ENCODE measurements at places on chromosomes 12 and 14. TPM values are rescaled to one million over a fixed set of nuclear protein-coding genes. Genes with fewer than 3 reads are reported as not detected.

The LTB4R2 gene
- 5.9 TPM for polyA plus RNA-seq

The OR6C2 gene
- polyA plus RNA-seq: not detected

The KCNA5 gene
- 0.98 TPM for polyA plus RNA-seq

The SLC38A4 gene
- polyA plus RNA-seq: 5.0 TPM

GRCh38 chr14:95663226-95663797 is 22.9 kb upstream of the TCL1B start:
- DNase-seq: no peak

DNA sequence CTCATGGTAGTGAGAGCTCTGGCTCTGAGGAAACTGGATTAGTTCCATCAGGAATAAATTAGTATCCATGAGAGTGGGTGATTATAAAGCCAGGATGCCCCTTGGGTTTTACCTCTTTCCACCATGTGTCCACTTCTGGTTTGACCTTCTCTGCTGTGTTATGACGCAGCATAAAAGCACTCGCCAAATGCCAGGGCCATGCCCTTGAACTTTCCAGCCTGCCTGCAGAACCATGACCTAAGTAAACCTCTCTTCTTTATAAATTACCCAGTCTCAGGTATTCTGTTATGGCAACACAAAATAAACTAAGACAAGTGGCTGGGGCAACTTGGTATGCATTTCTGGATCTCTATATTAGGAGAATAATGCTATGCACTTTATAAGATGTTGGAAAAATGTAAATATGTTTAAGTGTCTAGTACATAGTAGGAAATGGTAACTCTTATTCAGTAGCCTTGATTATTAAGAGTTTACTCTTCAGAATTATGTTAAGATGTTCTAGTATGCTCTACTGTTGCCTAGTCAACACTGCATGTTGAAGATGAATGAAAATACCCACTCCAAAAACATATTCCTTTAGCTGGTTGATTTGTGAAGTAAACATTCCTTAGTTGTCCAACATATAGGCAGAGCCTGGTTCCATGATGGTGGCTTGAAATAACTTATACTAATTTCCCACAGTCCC is 455.6 kb upstream of the TMPO start:
- no peak for DNase-seq

DNA sequence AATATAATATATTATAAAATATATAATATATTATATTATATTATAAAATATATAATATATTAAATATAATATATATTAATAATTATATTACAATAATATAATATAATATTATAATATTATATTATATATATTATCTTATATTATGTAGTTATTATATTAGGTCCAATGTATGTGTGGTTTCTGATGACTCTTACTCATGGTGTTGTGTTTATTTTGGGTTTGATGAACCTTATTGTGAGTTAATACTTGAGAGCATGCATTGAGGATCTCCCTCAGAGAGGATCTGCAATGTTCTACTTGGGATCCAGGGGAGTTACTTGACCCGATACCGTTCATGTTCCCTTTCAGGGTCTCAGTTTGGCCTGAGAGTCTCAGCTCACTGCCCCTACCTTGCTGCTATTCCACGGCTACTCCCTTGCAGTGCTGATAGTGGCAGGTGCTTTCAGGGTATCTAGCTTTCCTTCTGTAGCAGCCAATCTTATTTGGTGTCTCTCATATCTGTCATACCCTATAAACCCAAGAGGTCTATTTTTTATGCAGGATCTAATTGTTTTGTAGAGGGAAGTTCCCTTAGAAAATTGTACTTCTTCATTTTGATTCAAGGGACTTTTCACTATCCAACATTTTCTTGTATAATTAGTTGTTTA is 89.1 kb upstream of the ZDHHC17 start:
- no peak for DNase-seq

DNA sequence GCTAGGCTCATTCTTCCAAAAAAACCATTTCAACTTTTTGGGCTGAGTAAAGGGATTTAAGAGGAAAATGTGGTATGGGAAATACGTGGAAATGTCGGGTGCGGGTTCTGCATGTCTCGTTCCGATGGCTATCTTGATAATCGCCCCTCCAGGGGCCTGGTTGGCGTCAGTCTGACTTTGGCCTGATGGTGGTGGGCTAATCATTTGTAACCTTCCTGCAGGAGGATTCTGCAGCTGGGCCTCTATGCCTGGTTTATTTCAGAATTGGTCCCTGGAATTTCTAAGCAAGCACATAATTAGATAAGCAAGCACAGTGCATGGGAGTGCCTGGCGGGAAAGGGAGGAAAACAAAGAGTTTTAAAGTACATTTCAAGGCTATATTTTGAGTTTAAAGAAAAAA is 14.8 kb upstream of the SLC4A8 start:
- no peak for DNase-seq
